ENCODE measurements at places on chromosomes 2 and 18. TPM values are rescaled to one million over a fixed set of nuclear protein-coding genes. Genes with fewer than 3 reads are reported as not detected.

The TANC1 gene
- total RNA-seq: 0.35 TPM

The SPATA3 gene
- 2.3 TPM for total RNA-seq

The SSB gene
- total RNA-seq: 75.0 TPM

The TPO gene
- total RNA-seq: not detected

The C2orf66 gene
- 0.60 TPM for total RNA-seq

The DYTN gene
- not detected for total RNA-seq

The TEX44 gene
- total RNA-seq: not detected

The DTNB gene
- 31.2 TPM for total RNA-seq

The REG1A gene
- total RNA-seq: not detected

The MDH1 gene
- total RNA-seq: 170 TPM

The SPC25 gene
- 25.2 TPM for total RNA-seq

The NT5DC4 gene
- 1.2 TPM for total RNA-seq

The ANKAR gene
- total RNA-seq: 7.5 TPM
